Fibroblast of skin of left quadriceps (primary cell): ENCODE measurements at places on chromosomes 12 and 14.
A peak's percentile ranks its signal among the peaks of the same experiment; 100 is the strongest.

GRCh38 chr12:6925540-6926279, 2.0 kb upstream of the ATN1 start:
- peak; percentile 77 for DNase-seq

GRCh38 chr12:13864081-13864673, 117.2 kb downstream of the GRIN2B start:
- peak; percentile 36 for DNase-seq

- DNase-seq, result no peak
These were observed 173.2 kb upstream of the GRIP1 start for GRCh38 chr12:66852091-66852490.

DNA sequence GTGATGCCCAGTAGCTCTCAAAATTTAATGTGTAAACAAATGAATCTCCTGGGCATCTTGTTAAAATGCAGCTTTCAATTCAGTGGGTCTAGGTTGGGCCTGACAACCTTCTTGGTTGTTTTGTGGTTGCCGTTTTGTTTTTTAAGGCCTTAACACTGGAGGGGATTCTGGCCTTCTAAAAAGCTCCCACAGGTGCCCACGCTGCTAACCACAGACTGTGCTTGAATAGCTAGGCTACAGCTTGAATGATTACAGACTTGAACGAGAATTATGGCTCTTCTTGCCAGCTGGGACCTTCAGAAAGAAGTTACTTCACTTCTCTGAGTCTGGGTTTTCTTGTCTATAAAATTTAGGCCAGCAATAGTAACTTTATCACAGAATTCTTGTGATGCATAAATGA, 1.3 kb upstream of the FLVCR2 start:
- no peak for DNase-seq

GRCh38 chr14:53510281-53510912, 357.3 kb upstream of the DDHD1 start:
- DNase-seq, result no peak

DNA sequence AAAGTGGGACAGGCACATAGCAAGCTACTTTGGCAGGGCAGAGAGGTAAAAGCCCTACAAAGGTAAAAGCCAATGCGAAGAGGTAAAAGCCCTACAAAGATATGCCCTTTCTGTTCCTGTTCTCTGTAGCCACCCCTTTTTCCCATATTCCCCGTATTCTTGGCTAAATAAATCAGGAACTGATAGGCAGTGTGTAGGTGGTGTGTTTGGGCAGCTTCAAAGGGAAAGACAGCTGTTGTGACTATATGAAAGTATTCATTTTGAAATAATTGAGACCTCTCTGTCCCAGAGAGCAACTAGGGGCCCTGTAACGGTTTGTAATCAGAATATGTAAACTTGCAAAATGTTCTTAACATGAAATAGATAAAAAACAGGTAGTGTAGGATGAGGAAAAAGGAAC, 11.3 kb upstream of the SLC41A2 start:
- no peak for DNase-seq

DNA sequence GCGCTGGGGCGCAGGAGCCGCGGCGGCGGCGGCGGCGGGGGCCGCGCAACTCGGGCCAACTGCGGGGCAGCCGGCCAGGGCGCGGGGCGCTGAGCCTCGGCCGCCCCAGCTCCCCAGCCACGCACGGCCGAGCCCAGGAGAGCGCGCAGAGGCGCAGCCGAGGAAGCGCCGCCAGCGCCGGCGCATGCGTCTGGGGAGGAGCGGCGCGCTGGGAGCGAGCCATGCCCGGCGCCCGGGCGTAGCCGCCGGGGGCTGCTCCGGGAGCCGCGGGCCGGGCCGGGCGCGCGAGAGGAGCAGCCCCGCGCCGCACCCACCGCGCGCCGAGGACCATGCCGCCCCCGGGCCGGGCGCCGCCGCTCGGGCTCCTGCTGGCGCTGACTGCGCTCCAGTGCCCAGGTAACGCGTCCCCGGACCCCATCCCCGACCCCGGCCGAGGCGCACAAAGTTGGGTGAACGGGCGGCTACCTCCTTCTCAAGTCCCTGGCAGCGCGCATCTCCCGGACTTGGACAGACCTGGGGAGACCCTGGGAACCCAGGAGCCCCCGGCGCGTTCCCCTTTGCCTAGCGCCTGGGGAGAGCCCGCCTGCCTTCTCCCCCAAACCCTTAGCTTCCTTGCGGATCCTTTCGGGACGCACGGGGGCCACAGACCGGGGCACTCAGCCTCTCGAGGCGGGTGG, 121.4 kb downstream of the AACS start:
- no peak for DNase-seq

DNA sequence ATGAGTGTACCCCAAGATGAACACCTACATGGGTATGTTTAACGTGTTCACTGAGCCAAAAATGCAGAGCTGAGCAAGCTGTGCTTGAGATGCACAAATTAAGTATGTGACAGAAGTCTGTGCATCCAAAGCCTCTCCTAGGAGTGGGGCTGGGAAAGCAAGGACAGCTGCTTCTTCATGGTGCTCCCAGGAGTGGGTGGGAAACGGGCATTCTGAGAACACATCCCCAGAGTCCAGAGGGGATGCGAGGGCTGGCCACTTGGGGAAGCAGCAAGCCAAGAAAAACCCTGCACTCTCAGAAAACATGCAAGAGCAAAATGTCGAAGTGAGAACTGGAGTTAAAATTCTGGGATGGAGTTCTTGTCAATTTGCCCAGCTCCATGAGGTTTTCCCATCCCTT, 414.3 kb downstream of the BCAT1 start:
- DNase-seq, result no peak
